GM12865 (cell line): ENCODE measurements at places on chromosomes 1 and 21.

DNA sequence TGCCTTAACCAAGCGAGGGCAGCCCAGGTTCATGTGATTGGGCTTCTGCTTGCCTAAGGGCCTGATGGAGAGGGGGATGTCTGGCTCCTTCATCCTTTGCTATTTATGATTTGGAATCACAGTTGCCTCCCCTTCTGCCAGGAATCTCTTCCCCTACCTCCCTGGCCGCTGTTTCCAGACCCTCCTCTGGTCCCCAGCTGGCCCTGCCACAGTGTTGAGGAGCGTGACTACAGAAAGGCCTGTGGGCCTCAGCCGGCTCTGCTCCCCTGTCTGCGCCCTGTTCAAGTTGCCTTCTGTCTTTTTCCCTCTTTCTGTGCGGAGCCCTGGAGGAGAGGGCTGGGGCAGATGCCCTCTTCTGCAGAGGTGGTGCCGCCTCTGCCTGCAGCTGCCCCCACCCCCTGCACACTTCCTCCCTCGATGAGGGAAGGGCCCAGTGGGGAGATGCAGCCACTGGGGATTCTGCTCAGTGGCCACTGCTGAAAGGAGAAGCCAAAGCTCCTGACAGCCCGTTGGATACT lies 6.5 kb downstream of the KIAA1614 start:
- no peak for DNase-seq

DNA sequence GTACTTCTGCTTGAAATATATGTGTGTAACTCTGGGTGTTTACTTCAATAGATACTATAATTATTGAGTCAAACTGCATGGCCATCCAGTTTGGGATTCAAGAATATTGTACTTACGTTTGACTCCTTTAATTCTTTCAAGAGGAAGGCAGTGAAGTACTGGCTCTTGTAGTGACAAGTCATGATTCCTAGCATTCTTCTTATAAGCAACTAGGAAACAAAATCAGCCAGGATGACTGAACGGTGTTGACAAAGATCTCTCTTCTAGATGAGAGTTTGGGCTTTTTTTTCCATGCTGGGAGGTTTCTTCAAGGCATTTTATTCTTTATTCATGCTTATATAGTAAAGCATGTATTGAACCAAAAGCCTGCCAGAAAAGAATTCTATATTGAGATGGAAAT lies 58.3 kb downstream of the CLEC20A start:
- DNase-seq: no peak

DNA sequence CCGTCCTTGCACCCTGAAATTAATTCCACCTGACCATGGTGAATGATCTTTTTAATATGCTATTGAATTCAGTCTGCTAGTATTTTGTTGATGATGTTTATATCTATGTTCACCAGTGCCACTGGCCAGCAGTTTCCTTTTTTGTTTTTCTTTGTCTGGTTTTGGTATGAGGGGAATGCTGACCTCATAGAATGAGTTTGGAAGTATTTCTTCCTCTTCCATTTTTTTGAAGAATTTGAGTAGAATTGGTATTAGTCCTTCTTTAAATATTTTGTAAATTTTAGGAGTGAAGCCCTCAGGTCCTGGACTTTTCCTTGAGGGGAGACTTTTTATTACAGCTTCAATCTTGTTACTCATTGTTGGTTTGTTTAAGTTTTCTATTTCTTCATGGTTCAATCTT lies 231.6 kb downstream of the MRPL39 start:
- DNase-seq: no peak

- no peak for DNase-seq
Measured at GRCh38 chr1:184152974-184153373, 101.4 kb downstream of the TSEN15 start.

GRCh38 chr1:54310439-54311328 lies 95.5 kb downstream of the SSBP3 start:
- DNase-seq: peak; percentile 34

GRCh38 chr21:26405735-26406361 lies 167.2 kb downstream of the CYYR1 start:
- peak; percentile 66 for DNase-seq

DNA sequence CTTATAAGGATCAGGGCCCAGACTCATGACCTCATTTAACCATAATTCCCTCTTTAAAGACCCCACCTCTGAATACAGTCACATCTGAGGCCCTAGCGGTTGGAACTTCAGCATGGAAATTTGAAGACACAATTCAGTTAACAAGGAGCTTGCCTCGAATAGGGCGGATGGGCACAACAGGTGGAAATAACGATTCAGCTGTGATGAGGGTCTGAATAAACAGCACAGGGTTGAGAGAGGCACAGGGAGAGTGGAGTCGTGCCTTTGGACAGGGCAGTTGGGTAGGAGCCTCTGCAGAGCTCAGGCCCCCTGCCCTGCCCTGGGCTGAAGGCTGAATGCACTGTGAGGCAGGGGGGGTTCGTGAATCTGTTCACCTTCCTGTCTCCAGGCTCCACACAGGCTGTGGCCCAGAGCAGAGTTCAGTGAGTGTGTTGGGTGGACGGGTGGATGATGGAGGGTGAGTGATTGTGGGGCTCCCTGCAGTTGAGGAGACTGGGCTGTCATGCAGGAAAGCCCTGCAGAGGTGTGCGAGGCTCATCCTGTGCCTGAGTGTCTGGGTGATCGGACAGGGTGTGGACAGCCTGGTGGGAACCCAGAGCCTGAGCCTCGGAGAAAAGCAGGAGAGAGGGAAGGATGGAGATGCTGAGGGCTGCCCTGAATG lies 243.1 kb downstream of the FOXD2 start:
- no peak for DNase-seq

- DNase-seq: no peak
Measured at GRCh38 chr1:21921100-21921875, 15.8 kb downstream of the HSPG2 start.

DNA sequence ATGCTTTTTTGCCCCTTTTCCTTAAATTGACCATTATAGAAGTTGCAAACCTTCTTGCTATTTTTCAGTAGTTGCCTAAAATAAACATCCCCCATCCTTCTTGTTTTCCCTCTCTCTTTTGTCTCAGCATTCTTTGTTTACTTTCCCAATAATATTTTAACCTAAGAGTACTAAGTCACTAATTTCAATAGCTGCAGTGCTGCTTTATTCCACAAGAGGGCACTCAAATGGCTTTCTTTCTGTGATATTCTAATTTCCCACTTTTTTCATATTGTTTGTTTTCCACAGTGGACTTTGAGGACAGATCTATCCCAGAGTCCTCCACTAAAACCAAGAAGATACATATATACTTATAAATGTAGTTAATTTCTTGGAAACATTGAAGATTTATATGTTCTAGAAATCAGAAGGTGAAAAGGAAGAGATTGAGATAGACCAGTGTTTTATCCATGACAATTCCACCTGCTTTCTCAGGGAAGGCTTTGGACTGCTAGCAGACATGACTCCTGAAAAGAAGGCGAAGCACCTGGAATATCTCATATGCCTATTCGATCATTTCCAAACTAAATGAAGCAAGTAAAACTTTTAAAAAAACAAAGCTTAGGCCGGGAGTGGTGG lies 104.8 kb upstream of the GRIK1 start:
- DNase-seq: peak; percentile 9

DNA sequence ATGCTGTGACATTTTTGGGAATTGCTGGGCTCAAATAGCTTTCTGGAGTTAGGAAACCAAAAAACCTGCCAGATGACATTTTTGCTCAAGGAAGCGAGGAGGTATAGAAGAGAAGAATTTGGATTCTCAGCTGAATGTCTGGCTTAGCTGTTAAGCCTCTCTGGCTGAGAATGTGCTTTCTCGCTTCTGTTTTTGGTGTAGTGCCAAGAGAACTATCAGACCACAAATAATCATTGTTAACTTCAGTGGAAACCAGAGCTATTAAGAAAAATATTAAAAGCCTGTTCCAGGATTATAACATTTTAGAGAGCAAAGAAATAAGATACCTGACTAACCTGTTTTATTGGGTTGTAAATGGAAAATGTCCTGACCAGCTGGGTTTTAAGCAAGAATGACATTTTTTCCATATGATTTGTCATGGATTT lies 39.5 kb upstream of the DIPK1A start:
- DNase-seq: peak; percentile 58

- DNase-seq: no peak
Measured at GRCh38 chr1:5776035-5776550, 216.1 kb downstream of the NPHP4 start.

DNA sequence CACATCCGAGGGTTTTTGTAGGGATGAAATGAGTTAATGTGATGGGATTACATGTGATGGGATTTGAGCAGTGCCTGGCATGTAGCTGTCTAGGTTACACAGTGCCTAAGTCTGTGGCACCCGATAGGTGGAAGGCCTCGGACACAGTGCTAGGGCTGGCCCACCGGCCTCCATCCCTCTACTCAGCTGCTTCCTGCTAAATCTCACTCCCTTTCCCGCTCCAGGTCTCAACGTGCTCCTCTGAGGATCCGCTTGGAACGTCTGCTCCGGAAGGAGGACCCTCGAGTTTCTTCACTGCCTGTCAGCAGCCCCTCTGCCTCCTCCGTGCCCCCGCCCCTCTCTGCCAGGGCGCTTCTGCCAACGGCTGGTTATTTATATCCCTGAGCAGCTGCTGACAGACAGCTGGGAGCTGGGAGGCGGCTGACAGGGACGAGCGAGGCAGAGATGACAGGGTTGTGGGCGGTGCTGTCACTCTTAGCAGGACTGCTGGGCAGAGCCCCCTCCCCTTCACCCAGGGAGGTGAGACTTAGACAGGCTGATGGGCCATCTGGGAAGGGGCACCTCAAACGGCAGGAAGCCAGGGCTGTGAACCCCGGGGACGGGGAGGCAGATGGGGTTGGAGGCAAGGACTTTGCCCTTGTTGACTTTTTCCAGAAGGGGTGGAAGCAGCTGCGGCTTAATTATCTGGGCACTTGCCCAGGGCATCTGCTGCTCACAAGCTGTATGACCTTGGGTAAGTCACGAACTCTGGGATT lies 26.6 kb upstream of the LRRN2 start:
- DNase-seq: no peak

GRCh38 chr1:228867951-228868730 lies 132.9 kb downstream of the RHOU start:
- DNase-seq: no peak

DNA sequence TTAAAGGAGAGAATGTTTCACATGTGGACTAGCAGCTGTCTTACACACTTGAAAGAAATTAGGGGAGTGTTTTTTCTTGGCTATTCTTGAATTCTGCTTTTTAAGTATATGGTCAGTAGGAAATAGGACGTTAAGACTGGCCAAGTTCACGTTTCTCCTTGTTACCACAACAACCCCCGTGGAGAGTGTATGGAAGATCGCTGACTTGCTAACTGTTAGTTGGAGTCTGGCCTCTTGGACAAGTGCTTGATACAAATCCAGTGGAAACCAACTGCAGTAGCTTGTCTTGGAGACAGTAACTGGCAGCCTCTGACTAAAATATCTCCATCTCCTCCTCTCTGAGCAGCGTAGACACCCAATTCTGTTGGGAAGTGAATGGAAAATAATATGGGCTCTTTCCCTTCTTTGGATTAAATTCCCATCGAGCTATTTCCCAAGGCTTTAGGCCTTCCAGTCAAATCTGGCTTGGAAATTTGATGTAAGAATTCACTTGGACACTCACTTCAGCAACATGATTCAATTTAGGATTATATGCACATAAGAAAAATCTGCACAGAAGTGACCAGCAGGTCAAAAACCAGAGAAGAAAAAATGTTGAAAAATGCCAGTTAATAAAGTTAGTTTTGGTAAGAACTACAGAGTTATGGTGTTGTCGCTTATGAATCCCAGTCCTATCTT lies 3.6 kb upstream of the NFIA start:
- DNase-seq: no peak

DNA sequence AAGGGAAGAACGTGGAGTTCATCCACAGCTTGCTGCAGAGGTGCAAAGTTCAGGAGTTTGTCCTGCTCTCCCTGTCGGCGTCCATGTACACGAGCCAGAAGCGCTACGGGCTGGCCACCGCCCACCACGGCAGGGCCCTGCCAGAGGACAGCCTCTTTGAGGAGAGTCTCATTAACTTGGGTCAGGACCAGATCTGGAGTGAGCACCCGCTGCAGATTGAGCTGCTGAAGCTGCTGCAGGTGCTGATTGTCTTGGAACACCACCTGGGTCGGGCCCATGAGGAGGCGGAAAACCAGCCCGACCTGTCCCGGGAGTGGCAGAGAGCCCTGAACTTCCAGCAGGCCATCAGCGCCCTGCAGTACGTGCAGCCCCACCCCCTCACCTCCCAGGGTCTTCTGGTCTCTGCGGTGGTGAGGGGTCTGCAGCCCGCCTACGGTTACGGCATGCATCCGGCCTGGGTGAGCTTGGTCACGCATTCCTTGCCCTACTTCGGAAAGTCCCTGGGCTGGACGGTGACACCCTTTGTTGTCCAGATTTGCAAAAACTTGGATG lies 73.8 kb upstream of the MORC3 start:
- no peak for DNase-seq

GRCh38 chr1:228861832-228862180 lies 126.5 kb downstream of the RHOU start:
- DNase-seq: no peak

DNA sequence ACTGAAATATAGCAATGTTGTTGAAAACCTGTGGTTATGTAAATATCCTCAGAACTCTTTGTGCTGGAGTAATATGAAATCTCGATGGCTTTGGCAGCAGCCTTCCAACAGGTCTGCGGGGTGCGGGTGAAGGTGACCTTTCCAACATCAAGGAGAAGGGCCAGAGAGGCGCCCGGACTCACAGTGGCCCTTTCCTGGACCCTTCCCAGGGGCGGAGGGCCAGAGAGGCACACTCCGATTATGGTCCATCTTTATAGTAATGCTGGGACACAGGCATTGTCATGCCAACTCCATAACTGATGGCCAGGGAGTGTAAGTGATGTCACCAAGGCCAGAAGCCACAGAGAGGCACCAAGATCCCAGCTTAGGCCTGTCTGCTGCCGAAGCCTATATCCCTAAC lies 18.1 kb downstream of the SLC37A1 start:
- no peak for DNase-seq

GRCh38 chr1:205076245-205076761 lies 8.0 kb downstream of the TMEM81 start:
- no peak for DNase-seq

DNA sequence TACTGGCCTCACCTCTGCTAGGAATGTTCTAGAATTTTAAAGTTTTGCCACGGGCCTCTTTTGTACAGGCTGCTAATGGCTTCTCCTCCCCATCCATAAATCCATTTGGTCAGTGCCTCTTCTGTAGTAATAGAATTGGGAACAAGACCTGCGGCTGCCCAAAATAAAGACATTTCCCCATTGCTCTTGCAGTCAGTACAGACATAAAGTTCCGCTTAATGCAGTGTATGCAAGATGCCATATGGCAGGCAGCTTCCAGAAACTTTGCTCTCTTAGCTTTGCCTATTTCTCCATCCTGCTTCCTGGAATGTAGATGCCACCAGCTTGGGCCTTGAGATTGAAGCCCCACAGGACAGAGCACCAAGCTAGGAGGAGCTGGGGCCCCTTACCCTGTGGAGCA lies 3.7 kb upstream of the SLC2A5 start:
- DNase-seq: no peak

DNA sequence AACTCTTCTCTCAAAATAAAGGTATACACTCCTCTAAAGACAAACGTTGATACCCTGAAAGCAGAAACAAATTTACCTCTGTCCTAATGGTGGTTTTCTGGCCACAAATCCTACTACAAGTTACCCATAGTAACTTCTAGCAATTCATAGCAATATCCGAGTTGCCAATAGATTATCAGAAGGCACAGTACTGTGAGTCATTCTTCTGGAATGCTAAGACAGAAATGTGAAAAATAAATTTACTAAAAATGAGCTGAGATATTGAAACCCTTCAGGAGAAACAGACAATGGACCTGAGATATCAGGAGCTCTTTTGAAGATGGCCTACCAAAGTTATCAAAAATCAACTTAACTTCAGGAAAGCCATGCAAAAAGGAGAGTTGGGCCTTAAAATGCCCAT lies 715.0 kb upstream of the ADAMTS5 start:
- DNase-seq: no peak

- no peak for DNase-seq
Measured at GRCh38 chr1:185843986-185844385, 109.8 kb downstream of the HMCN1 start.
